ENCODE measurements at places on chromosomes 3 and 15. TPM values are rescaled to one million over a fixed set of nuclear protein-coding genes. Genes with fewer than 3 reads are reported as not detected.

The CATSPER2 gene
- 3.5 TPM for total RNA-seq

The ATP10A gene
- 0.31 TPM for total RNA-seq

The NRG4 gene
- total RNA-seq, result 0.39 TPM

The TAGLN3 gene
- not detected for total RNA-seq

The DTX3L gene
- total RNA-seq, result 32.3 TPM

The BUB1B gene
- total RNA-seq, result 67.8 TPM

DNA sequence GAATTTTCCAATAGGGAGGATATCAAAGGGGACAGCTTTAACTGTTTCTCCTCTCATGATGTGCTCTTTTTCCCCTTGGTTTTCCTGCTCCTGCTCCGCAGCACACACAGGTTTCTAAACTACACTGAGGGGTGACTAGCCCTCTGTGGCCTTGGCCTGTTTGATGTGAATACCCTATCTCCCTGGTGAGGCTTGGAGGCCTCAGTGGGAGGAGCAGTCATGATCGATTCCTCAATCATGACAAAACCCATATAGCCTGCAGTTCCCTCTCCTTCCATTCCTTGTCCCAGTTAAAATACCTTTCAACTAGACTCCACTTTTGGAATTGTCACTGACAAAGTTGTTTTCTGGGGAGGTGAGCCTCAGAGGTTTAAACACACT lies 24.0 kb upstream of the USP3 start:
- DNase-seq, result no peak

DNA sequence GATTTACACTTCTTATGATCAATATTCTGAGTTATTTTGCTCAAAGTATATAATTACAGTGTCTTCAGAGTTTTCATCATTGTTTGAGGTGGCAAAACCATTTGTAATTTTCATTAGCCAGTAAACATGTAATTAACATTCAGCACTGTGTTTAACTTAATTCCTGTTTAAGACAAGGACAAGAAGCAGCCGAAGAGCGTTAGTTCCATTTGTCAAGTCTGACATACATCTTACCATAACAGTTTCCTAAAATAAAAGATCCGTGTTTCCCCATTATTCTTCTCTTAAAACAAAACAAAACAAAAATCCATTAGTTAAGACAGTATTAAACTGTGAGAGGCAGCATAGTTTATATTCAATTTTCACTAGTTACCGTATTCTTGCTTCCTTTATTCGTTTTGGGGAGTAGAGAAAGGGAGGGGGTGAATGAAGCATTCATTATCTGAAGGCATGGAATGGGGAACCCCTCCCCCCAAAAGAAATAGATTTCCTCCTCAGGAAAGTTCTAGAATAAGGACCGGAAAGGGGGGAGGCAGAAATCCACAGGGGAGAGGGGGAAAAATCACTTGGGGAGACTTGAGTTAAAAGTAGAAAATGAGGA lies 5.5 kb upstream of the NR2F2 start:
- no peak for DNase-seq

DNA sequence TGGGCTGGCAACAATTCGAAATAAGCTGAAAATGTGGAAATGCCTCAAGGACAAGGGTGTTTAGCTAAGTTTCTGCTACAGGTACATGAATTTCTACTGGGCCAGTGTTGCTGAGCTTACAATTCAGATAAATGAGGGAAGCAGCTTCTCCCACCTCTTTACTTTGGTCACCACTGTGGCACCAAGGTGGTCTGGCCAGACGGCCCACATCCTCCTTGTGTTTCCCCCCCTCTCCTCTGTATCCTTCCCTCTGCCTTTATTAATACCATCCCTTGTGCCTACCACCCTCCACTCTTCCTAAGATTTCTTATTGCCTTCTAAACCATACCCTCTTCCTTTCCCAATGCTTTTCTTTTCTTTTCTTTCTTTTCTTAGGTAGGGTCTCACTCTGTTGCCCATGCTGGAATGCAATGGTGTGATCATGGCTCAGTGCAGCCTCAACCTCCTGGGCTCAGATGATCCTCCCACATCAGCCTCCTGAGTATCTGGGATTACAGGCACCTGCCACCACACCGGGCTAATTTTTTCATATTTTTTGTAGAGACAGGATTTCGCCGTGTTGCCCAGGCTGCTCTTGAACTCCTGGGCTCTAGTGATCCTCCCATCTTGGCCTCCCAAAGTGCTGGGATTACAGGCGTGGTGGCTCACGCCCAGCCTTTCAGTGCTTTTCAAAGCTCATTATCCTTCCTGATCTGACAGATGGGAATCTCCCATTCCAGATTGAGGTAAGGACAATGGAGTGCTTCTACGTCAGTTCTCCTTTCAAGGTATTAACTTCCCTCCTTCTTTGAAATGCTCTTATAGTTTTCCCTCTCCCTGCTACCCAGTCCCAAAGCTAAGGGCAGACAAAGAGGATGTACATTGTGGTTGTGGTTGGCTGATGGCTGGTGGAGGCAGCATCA lies 14.8 kb downstream of the ANXA2 start:
- no peak for DNase-seq

DNA sequence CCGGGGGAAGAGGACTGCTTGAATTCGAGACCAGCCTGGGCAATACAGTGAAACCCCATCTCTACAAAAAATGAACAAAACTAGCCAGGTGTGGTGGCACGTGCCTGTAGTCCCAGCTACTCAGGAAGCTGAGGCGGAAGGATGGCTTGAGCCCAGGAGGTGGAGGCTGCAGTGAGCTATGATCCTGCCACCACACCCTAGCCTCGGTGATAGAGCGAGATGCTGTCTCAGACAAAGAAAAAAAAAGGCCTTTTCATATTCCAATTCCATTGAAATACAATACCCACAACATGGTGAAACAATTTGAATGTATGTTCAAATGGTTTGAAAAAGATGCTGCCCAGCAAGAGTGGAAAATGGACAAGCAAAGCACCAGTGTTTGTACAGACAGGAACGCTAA lies 61.8 kb upstream of the ZNF148 start:
- DNase-seq, result no peak

GRCh38 chr3:186070996-186071395 lies 37.9 kb downstream of the ETV5 start:
- no peak for DNase-seq

DNA sequence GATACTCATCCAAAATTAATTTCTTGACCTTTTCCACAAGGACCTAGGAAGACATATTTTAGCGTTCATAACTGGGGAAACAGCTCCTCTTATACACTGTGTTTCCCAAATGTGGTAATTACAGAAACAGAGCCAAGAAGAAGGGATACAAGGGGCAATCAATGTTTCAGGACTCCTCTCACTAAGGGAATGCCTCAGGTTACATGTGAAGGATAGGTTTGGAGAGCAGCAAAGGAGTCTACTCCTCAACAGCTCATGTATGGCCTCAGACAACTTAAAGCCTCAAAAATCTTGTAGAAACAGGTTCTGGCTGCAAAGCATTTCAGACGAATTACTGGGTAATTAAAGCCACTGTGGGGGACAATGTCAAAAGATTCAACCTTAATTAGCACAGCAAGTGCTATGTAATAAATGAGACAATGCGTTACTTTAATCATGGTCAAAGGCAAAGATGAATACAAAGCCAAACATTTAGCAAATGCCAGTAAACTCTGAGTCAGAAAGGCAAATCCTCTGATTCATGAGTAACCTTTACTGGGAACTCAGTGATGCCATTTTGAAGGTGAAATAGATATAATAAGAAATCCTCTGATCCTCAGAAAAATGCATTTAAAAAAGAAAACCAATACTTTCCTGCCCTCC lies 1111.2 kb downstream of the TUSC7 start:
- no peak for DNase-seq

DNA sequence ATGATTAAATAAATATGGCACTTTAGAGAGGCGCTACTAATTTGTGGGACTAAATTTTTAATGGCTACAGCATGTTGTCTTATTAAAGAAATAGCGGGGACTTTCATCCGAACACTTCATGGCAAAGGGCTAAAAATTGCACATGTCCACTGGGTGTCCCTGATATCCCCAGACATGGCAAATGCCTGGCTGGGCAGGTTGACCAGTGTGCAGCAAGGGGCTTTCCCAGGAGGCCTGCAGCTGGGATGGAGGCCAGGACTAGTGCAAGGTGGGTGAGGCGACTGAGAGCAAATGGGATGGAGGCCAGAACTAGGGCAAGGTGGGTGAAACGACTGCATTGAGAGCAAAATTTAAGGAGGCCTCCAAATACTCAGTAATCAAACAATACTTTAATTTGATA lies 167.4 kb upstream of the SMAD3 start:
- DNase-seq, result no peak

DNA sequence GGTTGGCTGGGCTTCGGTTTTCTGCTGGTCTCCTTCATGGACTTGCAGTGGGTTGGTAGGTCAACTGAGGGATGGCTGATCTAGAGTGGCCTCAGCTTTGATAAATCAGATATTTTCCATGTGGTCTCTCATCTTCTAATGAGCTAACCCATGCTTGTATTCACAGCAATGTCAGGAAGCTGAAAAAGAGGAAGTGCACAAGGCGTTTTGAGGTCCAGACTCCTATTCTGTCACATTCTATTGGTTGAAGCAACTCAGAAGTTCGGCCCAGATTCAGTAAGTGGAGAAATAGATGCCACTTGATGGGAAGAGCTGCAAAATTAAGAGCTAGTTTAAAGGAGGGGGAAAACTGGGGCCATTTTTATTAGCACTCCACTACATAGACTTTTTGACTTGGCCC lies 361.2 kb downstream of the DIPK2A start:
- DNase-seq, result no peak

DNA sequence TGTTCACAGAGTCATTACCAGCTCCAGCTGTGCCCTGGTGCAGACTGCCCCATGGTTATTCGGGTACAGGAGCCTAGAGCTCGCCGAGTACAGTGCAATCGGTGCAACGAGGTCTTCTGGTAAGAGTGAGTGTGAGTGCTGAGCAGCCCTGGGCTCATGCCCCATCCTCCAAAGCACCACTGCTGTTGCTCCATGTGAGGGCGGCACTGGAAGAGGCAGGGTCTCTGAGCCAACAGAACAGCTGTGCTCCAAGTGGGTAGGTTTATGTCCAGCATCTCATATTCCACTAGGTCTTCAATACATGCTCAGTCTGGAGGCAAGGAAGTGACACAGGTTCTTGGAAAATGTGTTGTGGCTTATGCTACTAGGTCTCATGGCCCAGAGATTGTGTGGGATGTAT lies 19.5 kb upstream of the P4HTM start:
- DNase-seq, result no peak

DNA sequence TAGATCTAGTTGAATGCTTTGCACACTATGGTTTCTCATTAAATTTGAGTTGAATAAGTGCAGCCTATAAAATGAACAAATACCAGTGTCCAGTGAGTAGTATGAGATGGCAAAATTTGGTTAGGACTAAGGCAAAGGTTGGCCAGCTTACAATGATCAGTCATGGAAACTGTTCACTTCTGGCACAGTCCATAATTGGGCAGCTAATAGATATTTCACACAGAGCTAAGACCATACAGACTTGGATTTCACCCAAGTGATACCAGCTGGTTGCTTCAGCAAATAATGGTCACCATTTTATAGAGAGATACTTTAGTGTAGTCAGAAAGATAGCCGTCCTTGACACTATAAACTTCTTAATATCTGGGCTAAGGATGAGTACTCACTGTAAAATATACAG lies 15.7 kb downstream of the GAP43 start:
- no peak for DNase-seq

- no peak for DNase-seq
Observed at GRCh38 chr3:71039332-71039731, 544.2 kb downstream of the FOXP1 start.

DNA sequence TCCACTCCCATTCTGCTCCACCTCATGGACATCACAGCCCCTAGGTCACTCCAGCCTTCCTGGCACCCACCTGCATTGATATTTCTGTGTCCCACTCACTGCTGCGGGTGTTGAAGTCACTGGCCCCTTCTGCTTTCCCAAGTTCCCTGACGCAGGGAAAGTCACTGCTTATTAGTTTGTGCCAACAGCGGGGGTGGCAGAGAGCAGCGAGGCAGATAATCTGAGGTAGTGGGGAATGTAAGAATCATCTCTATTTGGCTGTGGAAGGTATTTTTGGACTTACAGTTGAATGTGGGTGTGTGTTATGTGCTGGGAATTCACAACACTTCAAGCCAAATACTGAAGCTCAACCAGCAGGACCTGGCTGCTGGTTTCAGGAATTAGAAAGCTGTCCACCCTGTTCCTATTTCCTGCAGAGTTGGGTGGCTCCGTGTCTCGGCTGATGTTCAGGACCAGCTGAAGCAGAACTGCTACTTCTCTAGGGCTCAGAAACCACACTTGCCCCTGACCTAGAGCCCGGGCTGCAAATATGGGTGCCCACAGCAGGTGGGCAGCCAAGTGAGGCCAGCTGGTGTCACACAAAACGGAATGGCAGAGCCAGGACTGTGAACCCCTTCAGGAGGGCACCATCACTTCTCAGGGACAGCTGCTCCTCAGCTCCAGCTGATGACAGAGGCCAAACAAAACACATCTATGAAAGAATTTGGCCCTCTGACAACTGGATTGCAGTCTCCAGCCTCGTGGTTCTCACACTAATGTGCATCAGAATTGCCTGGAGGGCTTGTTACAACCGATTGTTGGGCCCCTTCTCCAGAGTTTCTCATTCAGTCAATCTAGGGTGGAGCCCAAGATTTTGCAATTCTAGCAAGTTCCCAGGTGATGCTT lies 57.7 kb downstream of the SEMA5B start:
- no peak for DNase-seq

GRCh38 chr15:28994142-28994830 lies 108.5 kb downstream of the APBA2 start:
- no peak for DNase-seq

Data from Panc1 (cell line).